Stimulated activated CD4-positive, alpha-beta T cell treated with anti-CD3 and anti-CD28 coated beads, Interleukin-4, amount 100 ng/mL, for 48 hours (primary cell): ENCODE measurements at places on chromosomes 13 and 19.

DNA sequence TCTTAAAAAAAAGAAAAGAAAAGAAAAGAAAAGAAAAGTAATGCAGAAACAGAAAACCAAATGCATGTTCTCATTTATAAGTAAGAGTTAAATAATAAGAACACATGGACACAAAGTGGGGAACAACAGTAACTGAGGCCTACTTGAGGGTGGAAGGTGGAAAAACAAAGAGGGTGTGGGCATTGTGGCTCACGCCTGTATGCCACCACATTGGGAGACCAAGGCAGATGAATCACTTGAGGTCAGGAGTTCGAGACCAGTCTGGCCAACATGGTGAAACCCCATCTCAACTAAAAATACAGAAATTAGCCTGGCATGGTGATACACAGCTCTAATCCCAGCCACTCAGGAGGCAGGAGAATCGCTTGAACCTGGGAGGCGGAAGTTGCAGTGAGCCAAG, 8.1 kb downstream of the ZNF708 start:
- no peak for DNase-seq

DNA sequence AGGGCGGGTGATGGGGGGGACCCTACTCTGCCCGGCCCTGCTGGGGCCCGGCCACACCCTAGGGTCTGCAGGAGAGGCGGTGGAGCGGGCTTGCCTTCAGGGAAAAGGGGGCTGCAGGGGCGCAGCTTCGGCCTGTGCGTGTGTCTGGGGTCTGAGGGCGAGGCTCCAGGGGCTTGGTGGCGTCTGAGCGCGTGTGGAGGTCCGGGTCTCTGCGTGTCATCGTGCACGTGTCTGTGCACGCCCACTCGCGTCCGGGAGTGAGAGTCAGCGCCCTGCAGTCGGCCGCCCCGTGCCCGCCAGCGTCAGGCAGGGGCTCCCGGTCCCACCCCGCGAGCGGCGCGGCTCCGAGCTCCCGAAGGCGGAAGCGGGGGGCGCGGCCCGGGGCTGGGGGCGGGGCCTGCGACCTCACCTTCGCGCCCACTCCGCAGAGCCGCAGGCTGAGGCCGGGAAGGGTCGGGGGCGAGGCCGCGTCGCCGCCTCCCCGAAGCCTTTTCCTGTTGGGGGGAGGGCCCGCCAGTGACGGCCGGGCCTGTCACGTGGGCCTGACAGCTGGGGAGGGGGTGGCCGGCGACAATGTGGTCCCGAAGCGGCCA, at the start of gene ARHGAP45:
ARHGAP45 (plus strand) TSS at position 420 of the 593 bp plus-strand sequence. CDS start 239 bp downstream, outside the sequence.
- DNase-seq = peak; percentile 77

GRCh38 chr13:99062593-99062992, 84.7 kb upstream of the DOCK9 start:
- no peak for DNase-seq

DNA sequence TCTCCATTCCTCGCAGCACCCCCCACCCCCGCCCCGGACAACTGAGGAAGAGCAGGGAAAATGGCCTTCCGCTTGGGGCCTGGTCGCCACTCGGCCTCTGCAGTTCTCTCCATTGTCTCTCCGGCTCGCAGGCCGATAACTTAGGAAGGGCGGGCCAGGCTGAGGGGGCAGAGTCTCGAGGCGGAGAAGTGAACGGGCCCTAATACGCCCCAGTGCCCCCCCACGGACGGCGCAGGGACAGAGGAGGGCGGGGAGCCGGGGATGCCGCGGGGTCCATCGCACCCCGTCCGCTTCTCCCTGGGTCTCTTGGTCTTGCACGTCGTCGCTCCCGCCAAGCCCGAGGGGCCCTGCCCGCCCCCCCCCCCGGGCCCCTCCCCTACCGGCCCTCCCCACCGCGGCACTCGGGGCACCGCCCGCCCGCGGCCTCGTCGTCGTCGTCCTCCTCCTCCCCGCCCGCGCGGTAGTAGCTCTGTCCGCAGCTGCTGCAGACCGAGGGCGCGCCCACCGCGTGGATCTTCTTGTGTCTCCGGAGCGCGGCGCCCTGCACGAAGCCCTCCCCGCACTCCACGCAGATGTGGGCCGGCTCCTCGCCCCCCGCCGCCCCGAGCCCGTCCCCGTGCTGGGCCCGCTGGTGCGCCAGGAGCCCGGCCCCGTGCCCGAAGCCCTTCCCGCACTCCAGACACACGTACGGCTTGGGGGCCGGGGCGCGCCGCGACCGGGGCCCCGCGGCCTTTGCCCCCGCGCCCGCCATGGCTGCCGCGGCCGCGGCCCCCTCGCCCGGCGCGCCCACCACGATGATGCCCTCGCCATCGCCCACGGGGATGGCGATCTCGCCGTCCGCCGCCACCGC, 33.2 kb downstream of the ZNF787 start:
- DNase-seq = no peak

DNA sequence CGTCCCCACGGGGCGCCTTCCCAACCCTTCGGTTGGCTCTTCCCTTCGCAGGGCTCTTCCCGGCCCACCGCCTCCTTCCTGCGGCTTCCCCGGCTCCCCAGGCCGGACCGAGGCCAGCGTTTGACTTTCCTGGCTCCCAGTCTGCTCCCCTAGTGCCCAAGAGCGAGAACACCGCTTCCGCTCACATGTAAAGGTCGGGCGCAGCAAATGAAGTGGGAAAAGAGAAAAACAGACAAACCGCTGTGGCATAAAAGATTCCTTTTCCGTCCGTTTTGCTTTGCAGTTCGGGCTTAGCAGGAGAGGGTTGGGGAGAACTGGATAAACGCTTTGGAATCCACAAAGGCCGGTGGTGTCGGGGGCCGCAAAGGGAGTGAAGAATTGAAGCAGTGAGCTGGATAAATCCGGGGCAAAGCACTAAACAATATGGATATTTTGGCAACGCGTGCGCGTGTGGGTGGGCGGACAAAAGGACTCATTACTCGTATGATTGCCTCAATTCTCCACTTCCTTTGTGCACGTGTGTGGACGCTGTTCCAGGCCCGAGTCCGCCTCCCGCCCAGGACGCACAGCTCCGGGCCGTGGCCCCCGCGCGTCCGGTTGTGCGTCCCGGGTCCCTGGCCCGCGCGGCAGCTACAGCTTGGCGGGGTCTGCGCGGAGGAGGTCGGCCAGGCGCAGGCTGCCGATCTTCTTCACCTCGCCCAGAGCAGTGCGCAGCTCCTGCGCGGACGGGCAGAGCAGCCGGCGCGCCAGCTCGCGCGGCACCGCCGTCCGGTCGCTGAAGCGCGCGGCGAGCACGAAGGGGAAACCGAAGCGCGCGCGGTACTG, 8.6 kb upstream of the CDX2 start:
- no peak for DNase-seq

DNA sequence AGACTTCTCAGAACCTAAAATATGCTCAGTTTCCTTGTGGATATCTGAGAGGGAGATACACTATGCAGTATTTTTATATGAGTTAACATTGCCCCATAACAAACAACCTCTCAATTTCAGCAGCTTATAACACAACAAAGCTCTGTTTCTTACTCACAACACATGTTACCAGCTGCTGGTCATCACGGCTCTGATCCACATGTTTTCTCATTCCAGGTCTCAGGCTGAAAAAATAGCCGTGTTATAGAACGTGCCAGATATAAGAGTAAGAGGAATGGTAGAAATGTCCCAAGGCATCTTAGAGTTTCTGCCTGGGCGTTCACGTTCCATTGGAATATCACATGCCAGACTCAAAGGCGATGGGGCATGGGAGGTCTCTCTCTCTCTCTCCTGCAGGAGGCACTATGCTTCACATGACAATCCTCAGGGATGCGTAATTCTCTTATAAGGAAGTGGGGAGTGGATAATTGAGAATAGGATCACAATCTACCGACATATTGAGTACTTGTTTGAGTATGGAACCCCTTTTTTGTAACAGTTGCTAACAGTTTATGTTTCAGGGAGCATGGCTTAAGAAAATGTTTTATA, 246.6 kb downstream of the NHLRC3 start:
- no peak for DNase-seq

GRCh38 chr19:55304279-55304978, 20.6 kb downstream of the BRSK1 start:
- DNase-seq = peak; percentile 27

- no peak for DNase-seq
Observed at GRCh38 chr13:43397111-43397510, 373.7 kb downstream of the DNAJC15 start.

GRCh38 chr19:44746616-44746945, 1.9 kb upstream of the BCL3 start:
- no peak for DNase-seq

DNA sequence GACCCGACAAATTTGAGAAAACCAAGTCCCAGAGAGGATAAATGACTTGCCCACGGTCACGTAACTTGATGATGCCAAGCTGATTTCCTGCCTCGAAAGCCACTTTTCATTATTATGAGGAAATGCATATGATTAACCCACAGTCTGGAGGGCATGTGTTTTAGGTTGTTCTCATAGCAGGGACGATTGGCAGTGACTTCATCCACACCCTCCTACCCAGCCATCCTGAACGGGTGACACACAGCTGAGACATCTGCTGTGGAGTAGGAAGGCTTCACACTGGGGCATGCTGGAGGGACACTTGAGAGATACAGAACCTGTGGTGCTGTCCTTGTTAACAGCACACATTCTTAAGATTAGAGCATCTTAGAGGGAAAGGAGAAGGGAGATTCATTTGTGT, 65.4 kb upstream of the WDFY2 start:
- DNase-seq = peak; percentile 21

DNA sequence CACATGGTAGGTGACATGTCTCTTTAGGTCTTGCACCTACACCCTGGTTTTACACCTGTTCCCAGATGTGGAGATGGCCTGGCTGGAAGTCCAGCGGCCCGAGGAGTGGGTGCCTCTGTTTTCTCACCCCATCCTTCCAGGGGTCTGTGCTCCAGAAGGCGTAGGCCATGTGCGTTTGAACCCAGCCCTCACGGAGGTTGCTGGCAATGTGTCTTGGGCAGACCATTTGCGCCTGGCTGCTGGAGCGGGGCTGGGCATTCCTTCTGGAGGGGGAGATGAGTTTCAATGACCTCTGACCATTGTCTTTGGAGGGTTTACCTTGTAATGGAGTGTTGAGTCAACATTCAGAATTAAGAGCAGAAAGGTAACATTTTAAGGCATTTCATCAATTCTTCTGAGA, 54.8 kb upstream of the ZNF536 start:
- no peak for DNase-seq

DNA sequence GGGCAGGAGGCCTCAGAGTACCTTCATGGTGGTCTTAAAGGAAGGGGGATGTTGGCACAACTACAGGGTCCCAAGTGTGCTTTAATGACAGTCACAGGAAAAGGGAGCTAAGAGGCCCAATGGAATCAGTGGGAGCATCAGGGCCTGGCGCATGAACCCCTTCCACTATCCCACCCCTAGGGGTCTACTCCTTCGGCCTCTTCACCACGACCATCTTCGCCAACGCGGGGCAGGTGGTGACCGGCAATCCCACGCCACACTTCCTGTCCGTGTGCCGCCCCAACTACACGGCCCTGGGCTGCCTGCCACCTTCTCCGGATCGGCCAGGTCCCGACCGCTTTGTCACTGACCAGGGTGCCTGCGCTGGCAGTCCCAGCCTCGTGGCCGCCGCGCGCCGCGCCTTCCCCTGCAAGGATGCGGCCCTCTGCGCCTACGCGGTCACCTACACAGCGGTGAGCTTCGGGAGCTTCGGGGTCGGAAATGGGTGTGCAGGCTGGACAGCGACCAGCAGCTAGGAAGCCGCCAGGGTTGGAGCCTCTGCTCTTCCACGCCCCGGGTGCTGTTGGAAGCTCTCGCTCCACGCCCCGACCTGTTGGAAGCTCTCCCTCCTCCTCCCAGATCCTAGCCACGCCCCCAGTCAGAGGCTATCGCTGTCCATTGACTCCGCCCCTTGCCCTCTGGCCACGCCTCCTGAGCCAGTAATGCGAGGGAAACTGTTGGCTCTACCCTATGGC, 6.0 kb downstream of the PLPPR2 start:
- peak; percentile 42 for DNase-seq

GRCh38 chr13:39306639-39307589, 268.7 kb downstream of the NHLRC3 start:
- no peak for DNase-seq

DNA sequence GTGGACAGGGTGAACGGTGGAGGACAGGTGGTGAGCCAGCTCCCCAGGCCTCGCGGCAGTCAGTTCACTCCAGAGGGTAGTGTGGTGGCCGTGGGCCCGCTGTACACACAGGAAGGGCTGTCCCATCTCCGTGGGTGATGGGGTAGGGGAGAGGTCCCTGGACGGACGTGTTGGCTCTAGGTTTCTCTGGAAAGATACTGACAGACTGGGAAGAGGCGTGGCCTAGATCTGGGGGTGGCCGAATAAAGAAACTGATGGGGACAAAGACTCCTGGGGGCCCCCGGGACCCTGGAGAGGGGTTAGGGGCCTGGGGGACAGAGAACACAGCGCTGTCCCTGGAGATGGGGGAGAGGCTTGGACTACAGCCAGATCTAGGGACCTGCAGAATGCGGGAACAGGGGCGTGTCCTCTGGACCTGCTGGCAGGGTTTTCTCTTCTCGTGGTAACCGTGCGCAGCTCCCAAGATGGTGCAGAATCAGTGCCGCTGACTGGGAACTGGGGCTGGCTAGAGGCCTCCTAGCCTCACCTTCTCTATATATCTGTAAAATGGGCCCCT, 4.0 kb upstream of the PRAM1 start:
- no peak for DNase-seq

GRCh38 chr13:95267662-95268342, 33.4 kb downstream of the ABCC4 start:
- no peak for DNase-seq

GRCh38 chr13:108193806-108194205, 21.5 kb downstream of the LIG4 start:
- DNase-seq = no peak

- DNase-seq = no peak
Observed at GRCh38 chr13:99376924-99377323, 69.7 kb upstream of the GPR183 start.

DNA sequence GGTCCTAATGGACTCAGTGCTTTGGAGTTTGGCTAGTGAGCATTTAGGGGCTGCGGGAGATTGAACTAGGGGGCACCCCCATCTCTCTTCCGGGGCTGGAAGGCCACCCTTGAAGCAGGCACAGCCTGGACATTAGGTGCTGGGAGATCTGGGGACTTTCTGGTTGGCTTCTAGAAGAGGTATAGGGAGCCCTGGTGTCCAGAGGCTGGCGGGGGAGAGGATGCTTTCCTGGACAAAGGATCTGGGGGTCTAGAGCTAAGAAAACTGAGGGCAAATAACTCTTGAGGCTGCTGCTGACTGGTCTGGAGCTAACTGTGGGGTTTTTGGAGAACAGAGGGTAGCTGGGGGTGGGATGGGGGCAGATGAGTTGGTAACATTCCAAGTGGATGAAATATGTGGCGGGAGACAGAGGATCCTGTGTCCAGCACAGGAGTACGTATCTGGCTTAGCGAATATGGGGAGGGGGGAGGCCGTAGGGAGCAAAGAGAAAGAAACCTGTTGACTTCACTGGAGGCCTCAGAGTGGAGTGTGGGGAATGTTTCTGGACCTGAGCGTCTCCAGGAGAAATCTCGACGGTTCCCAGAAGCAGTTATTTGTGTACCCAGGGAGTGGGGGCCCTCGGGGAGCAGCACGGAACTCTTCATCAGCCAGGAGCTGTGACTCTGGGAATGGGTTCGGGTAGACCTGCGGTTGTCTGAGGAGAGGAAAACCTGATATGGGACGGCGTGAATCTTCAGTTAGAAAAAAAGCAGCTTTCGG, 1.4 kb downstream of the HNRNPUL1 start:
- DNase-seq = no peak

- no peak for DNase-seq
Observed at GRCh38 chr13:36258831-36259230, 38.8 kb downstream of the CCDC169 start.

- no peak for DNase-seq
Observed at GRCh38 chr13:55816976-55817601, 1323.6 kb upstream of the PRR20A start.

- no peak for DNase-seq
Observed at GRCh38 chr13:43431290-43431716, 355.5 kb downstream of the ENOX1 start.
